ENCODE measurements at places on chromosomes 12 and 14. TPM values are rescaled to one million over a fixed set of nuclear protein-coding genes. Genes with fewer than 3 reads are reported as not detected.

PLCZ1 gene
- 0.47 TPM for polyA plus RNA-seq

GNB3 gene
- 5.8 TPM for polyA plus RNA-seq

ZNF385A gene
- 11.7 TPM for polyA plus RNA-seq

CCDC198 gene
- polyA plus RNA-seq, result 194 TPM

NPAS3 gene
- polyA plus RNA-seq, result 10.9 TPM

TRIM9 gene
- 2.5 TPM for polyA plus RNA-seq

CCDC38 gene
- 0.40 TPM for polyA plus RNA-seq

TOMM20L gene
- polyA plus RNA-seq, result 1.4 TPM

ARHGEF40 gene
- 85.4 TPM for polyA plus RNA-seq

CLEC1B gene
- polyA plus RNA-seq, result 1.3 TPM

PKP2 gene
- 23.2 TPM for polyA plus RNA-seq

FITM1 gene
- 0.89 TPM for polyA plus RNA-seq

GALNT6 gene
- polyA plus RNA-seq, result 6.9 TPM

ZCCHC8 gene
- 40.8 TPM for polyA plus RNA-seq

APOLD1 gene
- polyA plus RNA-seq, result 9.3 TPM

MYO1A gene
- polyA plus RNA-seq, result 0.19 TPM

FAM222A gene
- 9.3 TPM for polyA plus RNA-seq

IFI27 gene
- 7.4 TPM for polyA plus RNA-seq

KRT71 gene
- not detected for polyA plus RNA-seq

DNAL1 gene
- polyA plus RNA-seq, result 26.3 TPM

NOVA1 gene
- polyA plus RNA-seq, result 26.2 TPM

PLD4 gene
- polyA plus RNA-seq, result 3.7 TPM

OSBPL8 gene
- polyA plus RNA-seq, result 73.4 TPM

ESYT1 gene
- 75.9 TPM for polyA plus RNA-seq

KLRK1 gene
- 0.42 TPM for polyA plus RNA-seq

SLC25A47 gene
- not detected for polyA plus RNA-seq

MMP17 gene
- polyA plus RNA-seq, result 1.2 TPM

PTGDR gene
- 0.57 TPM for polyA plus RNA-seq

KRT3 gene
- polyA plus RNA-seq, result not detected

FAM181A gene
- polyA plus RNA-seq, result not detected

GPR132 gene
- 0.48 TPM for polyA plus RNA-seq

SYCP3 gene
- polyA plus RNA-seq, result 0.60 TPM

ZNF140 gene
- 43.4 TPM for polyA plus RNA-seq

PARPBP gene
- 14.2 TPM for polyA plus RNA-seq

LGMN gene
- 128 TPM for polyA plus RNA-seq

PPP2R5C gene
- polyA plus RNA-seq, result 119 TPM

MYO1H gene
- polyA plus RNA-seq, result 1.0 TPM

ISCA2 gene
- 47.4 TPM for polyA plus RNA-seq
